ENCODE measurements at places on chromosomes 1 and 21.

DNA sequence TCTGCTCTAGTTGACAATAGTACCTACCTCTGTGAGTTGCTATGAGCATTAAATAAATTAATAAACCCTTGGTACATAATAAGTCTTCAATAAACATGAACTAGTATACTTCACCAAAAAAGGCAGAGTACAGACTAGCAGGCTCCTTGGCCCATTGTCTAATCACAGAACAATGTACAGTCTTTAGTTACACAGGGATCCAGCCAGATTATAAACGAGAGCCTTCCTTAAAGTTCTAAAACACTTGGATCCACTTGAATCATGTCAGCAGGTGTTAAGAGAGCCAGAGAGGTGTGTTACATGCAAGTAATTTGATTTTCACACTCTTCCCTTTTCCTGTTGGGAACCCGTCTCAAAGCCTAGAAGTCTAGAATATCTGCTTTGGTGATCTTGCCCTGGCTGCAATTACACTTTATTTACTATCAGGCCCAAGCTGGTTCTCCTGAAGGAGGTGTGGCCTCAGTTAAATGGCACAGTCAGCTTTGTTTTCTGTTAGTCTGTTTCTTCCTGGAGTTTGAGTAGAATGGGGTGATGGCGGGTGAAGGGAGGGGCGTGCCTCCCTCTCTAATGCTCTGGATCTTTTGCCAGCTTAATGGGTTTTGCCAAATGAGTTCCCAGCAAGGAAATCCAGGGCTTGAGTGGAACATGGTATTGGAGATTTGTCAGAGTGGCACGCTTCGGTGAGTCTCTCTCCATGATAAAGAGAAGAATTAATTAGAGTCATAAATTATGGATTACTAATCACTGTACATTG, 570.9 kb upstream of the CAMK1G start:
- DNase-seq = peak; percentile 27

DNA sequence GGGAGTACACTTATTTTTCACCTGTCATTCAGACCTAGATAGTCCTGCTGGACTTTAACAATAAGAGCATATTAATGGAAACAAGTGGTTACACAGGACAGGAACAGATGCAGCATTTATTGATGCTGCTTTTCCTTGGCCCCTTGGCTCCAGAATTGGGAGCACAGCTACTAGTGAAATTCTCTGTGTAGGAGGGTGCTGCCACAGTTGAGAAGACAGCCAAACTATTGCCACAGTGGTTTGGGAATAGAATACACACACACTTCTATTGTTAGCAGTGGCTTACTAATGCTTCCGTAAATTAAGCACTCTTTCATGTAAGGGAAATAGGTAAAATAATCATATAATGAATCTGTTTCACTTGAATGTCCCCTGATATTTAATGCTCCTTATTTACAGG, 105.3 kb upstream of the TENT5C start:
- DNase-seq = no peak

DNA sequence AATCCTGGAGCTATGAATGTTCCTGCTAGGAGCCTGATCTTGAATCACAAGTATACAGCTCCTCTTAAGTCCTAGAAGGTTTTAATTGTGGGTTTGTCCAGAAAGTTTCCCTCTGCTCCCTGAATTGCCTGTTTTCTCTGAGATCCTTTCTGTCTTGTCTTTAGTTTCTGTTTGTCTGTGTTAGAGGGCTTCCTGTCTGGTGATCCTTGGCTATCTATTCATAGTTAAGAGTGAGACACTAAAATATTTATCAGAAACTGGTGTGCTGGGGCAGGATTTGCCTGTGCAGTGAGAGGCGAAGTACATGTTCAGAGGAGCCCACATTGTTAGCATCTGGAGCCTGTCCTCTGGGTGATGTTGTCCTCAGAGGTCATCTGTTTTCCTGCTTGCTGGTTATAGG, 45.4 kb downstream of the ETS2 start:
- DNase-seq = no peak

DNA sequence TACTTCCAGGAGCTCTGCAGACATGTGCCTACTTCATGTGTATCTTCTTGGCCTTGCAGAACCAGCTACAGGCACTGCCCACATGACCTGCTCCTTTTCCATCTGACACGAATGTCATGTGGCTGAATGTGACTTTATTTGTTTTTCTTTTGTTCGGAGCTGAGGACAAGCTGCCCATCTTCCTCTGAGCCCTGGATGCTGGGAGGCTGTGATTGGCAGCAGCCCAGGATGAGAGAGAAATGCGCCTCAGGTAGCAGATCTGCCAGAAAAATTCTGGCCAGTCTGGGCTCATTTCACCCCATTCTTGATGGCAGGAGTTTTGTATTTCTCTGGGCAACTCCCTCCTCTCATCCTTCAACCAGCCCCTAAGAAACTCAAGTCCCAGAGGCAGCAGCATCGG, 372.0 kb downstream of the RPS6KC1 start:
- DNase-seq = no peak

- DNase-seq = no peak
Observed at GRCh38 chr1:12371053-12371452, 141.2 kb downstream of the VPS13D start.

DNA sequence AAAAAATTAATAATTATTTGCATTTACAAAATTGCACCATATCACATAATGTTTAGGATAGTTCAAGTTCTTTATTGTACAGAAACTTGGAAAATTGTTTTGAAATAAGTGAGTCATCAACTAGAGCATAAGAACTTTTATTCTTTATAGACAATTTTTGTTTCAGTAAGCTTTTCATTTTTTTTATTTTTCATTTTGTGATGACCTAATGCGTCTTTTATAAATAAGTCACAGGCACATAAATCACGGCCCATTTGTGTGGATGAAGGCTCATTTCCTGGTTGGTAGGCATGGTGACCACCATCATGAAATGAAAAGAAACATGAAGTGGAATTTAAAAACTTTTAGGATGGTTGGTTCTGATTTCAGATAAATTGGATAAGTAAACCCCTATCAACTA, 39.3 kb downstream of the SPAG17 start:
- DNase-seq = no peak

GRCh38 chr1:185998391-185998790, 264.2 kb downstream of the HMCN1 start:
- no peak for DNase-seq

DNA sequence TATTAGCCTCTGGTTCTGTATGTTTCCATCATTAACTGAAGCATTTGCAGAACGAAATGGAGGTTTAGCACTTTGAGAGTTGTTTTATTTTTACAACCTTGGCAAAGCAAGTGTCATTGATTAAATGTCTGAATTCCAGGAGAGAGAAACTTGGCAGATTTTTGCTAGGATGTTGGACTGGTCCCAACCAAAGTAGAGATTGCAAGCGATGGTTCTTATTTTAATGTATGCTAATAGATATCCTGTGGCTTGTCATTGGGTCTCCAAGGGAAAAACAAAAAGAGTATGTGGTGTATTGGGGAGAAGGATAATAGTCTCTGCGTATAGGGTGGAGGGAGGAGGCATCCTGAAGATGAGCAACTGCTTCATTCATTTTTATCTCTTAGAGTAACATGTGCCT, 457.2 kb upstream of the RUNX1 start:
- DNase-seq = no peak

- DNase-seq = peak; percentile 96
Observed at GRCh38 chr1:54273092-54273794, 73.3 kb downstream of the MRPL37 start.

- DNase-seq = no peak
Observed at GRCh38 chr1:31627930-31628559, 10.6 kb downstream of the HCRTR1 start.

DNA sequence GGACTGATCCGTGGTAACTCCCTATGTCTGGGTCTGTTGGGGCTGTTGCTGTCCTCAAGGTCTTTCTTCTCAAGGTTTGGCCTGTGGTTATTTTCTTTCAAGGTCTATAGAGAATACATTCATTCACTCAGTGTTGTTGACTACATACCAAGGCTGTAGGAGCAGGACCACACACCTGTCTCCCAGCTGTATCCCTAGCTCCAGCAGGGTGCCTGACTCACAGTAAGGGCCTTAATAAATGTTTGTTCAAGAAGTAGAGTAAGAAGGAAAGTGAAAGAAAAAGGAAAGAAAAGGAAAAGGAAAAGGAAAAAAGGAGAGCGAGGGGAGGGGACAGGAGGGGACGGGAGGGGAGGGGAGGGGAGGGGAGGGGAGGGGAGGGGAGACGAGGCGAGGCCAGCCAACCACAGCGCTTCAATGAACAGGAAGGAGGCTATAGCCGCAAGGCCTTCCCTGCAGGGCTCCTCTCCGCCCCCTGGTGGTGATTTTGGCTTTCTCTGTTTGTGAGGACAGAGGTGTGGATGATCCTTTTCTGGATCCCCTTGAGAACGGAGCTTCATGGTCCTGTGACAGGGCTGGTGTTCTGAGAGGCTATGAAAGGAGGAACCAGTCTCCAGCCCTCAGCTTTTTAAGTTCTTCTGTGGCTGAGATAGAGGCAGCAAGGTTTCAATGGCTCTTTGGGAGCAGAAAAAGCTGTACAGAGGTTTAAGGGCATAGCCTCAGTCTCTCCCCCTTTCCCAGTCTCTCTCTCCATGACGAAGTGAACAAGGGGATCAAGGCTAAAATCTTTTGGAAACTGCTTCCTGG, 30.6 kb upstream of the LCE5A start:
- DNase-seq = no peak

GRCh38 chr1:24413350-24414163, at the start of gene STPG1:
TSS of gene STPG1 (minus strand) at chr1:24413782. CDS start at chr1:24401388, 12,394 bp downstream.
- DNase-seq = peak; percentile 76

- no peak for DNase-seq
Observed at GRCh38 chr1:28855046-28855445, 43.1 kb downstream of the OPRD1 start.

DNA sequence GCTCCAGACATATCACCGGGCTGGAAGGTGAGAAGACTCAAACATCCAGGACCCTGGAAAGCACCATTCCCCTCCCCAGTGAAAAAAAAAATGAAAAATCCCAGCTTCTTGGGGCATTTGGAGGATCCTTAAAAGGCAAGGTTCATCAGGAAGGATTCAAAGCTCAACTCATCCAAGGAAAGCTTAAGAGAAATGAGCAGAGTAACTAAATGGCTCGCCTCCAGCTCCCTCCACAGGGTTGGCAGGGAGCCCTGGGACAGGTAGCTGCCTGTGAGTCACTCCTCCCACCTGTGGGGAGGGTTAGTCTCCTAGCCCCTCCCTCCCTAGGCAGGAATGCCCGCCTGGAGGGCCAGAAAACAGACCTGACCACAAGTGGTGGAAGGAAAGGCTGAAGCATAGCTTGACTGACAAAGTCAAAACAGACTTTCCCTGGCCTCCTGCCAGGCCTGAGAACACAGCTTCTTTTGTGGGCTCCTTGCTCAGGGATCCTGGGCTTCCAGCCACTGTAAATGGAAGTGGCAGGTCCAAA, 712 bp upstream of the LAMB3 start:
- peak; percentile 54 for DNase-seq

GRCh38 chr21:45035477-45035848, 38.9 kb upstream of the ADARB1 start:
- no peak for DNase-seq

DNA sequence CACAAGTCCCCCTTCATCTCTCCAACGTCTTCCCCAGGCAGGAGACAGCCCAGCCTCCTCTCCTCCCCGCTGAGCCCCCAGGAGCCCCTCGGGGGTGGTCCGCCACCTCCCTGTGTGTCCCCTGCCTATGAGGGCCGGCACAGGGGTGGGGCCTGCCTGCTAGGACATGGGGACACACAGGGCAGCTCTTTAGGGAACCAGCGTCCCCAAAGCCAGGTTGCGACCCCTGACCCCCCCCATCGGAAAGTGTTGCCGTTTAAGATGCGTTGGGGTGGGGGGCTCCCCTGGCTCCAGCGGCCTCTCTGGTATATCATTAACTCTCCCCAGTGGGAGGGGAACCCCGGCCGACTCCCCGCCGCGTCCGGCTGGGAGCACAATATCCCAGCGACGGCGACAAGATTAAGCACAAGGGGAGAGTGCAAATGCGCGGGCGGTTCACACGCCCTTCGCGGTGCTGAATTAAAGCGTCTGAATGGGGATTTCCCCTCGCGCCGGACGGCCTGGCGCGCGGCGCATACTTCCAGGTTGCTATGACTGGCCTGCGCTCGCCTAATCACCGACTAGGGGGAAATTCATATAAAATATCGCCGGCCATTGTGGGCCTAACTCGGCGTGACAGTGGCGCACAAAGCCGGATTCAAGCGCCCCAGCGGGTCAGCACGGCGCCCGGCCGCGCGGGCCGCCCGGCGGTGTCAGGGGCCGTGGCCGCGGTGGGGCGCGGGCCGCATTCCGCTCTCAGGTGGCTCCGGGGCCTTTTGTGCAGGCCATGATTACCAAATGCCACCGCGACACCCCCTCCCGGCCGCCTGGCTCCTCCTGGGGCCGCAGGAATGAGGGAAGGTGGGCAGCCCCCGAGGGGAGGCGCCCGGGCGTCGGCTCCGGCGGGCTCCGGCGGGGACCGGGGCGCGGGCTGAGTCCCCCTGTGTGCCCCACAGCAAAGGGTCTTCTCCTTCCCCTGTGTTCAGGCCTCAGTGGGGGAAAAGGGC, 30.9 kb downstream of the WNT3A start:
- DNase-seq = no peak

DNA sequence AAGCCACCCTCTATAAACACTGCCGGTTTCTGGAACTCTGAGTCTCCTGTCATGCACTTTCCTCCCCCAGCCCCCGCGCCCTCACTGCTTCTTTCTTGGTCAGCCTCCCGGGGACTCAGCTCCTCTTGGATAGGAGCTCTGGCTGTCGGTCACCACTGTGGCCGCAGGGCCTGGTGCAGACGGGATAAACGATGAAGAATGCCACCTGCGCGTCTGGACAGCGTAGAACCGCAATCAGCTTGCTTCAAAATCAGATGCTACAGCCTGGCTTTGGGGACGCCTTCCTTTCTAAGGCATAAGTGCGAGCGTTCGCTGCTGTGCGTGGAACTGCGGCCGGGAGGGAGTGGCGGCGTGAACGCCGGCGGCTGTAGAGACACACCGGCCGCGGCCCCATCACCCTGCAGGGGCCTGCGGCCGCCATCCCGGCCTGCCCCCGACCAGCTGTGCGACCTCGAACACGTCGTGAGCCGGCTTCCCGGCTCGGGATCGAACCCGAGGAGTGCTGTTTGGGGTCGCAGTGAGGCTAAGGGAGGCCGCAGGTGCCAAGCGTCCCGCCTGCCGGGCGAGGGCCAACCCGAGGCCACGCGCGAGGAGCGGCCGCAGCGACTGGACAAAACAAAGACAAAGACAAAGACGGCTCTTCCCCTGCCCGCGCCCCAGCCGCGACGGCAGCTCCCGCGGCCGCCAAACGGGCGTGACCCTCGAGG, 688 bp downstream of the PTTG1IP start:
- DNase-seq = no peak

DNA sequence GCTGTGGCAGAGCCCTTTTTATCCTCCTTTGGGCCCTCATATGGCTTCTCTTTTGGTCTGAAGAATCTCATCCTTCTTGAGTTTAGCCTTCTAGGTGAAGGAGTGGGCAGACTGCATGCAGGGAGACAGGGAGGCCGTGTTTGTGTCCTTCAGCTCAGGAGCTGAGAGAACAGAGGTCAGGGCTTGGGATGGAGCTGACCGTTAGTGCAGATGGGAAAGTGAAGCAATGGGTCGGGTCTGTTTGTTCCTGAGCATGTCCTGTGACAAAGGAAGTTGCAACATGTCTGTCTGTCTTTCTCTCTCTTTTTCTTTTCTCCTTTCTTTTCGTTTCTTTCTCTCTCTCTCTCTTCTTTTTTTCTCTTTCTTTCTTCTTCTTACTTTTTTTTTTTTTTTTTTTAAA, 14.9 kb downstream of the MAPKAPK2 start:
- DNase-seq = no peak

GRCh38 chr1:215958841-215959240, 391.7 kb downstream of the KCTD3 start:
- DNase-seq = no peak
